H1 (cell line): ENCODE measurements at places on chromosomes 3 and 15.

- no peak for DNase-seq
- H3K4me3 ChIP-seq = no peak overlapping the region
- no peaks in the 10 kb centered on the region for H3K27me3 ChIP-seq
- no peaks in the 10 kb centered on the region for H3K4me1 ChIP-seq
- no peak overlapping the region for H3K27ac ChIP-seq
These were observed 9.0 kb downstream of the HCLS1 start for GRCh38 chr3:121651684-121652083.

DNA sequence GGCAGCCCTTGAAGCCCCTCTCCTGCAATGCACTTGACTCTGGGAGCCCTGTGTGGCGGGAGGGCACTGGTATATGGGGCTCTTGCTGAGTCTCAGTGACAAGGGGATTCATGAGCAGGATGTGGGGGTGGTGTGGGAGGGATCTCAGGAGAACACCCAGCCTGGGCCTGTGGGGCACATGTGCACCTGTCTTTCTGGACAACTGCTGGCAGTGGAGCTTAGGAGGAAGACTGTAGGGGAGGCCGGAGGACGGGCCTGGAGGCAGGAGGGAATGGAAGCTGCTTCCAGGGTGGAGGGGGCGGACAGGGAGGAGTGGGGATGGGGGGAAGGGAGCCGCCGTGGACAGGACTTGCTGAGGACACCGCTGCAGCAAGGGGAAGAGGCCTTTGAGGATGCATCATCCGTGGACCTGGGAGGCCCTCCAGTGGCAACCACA is 10.8 kb upstream of the SNRPA1 start:
- no peaks in the 10 kb centered on the region for H3K36me3 ChIP-seq
- H3K4me3 ChIP-seq = no peak overlapping the region
- no peaks in the 10 kb centered on the region for H3K27me3 ChIP-seq
- DNase-seq = peak; percentile 39
- no peaks in the 10 kb centered on the region for H3K4me1 ChIP-seq
- no peak overlapping the region for H3K27ac ChIP-seq

DNA sequence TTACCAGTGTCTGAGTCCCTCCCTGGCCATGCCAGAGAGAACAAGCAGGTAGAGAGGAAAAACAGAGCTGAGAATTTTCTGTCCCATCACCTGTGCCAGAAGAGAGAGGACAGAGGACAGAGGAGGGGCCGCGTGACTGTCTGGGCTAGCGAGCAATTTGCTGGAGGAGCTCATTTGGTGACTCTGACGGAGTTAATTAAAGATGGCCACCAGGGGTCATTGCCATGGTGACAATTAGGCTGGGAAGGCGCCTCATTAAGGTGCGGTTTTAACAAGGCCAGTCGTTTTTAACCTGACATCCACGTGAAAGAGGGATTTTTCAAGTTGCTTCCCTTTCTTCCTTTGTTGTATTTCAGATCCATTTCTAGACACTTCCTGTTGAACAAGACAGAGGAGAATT is 72.4 kb downstream of the RHCG start:
- no peak for DNase-seq
- peaks cover 12% of the 10 kb centered on the region for H3K27me3 ChIP-seq
- no peak overlapping the region for H3K4me3 ChIP-seq
- H3K27ac ChIP-seq = no peak overlapping the region
- H3K36me3 ChIP-seq = no peaks in the 10 kb centered on the region

DNA sequence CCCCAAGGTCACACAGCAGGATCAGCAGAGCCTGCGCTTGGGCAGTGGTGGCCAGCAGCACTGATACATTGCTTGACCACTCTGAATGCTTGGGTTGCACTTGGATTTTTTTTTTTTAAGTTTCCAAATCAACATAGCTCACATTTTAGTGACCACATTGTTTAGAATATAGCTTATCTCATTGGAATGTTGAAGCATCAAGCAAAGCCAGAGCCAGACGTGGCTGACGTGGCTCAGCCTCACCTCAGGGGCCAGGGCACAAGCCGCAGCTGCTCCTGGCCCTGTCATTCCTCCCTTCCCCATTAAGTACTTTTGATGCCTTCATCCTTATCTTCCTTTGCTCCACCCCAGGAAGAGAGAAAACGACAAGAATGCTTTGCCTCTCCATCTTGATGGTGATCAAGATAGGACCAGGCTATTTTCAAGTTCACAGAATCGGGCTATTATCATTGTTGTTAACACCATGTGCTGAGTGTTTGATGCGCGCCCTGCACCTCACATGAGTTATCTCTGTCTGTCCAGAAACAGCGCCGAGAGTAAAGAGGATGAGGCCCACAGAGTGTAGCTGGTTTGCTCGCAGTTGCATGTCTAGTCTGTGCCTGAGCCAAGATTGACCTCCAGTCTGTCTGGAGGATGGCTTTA is 75.8 kb downstream of the AAGAB start:
- H3K27me3 ChIP-seq = no peaks in the 10 kb centered on the region
- no peak overlapping the region for H3K4me3 ChIP-seq
- no peak for DNase-seq
- no peaks in the 10 kb centered on the region for H3K36me3 ChIP-seq
- no peak overlapping the region for H3K27ac ChIP-seq

DNA sequence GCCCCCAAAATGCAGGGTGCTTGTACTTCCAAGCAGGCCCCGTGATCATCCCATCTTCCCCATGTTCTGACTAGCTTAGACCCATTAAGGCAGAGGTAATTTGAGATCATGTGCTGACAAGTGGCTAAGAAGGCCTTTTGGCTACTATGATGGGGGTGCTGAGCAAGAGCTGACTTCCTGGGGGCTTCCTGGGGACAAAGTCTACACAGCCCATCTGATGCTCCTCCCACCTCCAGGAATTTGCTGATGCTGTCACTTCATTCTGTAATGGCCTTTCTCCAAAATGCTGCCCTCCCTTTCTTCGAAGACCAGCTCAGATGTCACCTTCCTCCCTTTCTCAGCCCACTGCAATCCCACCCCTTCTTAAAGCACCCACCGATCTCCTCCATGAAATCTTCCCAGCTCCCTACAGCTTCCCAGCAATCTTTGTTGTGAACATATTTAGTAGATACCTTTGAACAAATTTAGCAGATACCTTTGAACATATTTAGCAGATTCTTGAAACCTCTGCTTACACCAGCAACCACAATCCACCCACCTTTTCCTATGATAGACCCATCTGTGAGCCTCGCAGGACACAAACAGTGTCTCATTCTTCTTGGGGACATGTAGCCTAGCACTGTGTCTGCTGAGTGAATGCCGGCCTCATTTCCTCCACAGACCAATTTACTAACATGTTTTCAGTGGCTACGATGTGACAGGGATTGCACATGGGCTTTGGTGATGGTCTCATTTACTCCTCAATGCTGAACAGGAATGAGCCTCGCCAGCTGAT is 223.3 kb downstream of the EPHB1 start:
- H3K27ac ChIP-seq = no peak overlapping the region
- H3K36me3 ChIP-seq = no peaks in the 10 kb centered on the region
- no peak for DNase-seq

DNA sequence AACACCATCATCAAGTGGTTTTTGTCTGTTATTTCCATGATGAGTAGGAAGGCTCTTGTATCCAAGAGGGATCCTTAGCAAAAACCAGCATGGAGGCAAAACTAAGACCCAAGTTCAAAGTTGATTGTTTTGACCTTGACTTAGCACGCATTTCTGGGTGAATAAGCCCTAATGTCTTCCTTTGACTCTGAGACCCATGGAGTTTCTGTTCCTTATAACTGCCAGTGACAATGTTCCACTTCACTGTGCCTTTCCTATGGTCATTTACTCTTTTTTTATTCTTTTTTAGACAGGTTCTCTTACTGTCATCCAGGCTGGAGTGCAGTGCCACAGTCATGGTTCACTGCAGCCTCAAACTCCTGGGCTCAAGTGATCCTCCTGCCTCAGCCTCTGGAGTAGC is 118.2 kb upstream of the MRPL3 start:
- no peak overlapping the region for H3K4me3 ChIP-seq
- H3K27ac ChIP-seq = no peak overlapping the region
- H3K36me3 ChIP-seq = no peaks in the 10 kb centered on the region
- H3K4me1 ChIP-seq = peaks cover 2% of the 10 kb centered on the region; the same call in 1 of the 2 replicates
- DNase-seq = no peak

- no peaks in the 10 kb centered on the region for H3K27me3 ChIP-seq
- peak overlapping the region; percentile 37 for H3K4me3 ChIP-seq
- H3K4me1 ChIP-seq = peaks cover 2% of the 10 kb centered on the region
- peak; percentile 47 for DNase-seq
These were observed 51.2 kb downstream of the NEK11 start for GRCh38 chr3:131077904-131078303.

- H3K4me3 ChIP-seq = no peak overlapping the region
- H3K27me3 ChIP-seq = no peaks in the 10 kb centered on the region
- H3K4me1 ChIP-seq = peaks cover 7% of the 10 kb centered on the region
- no peak overlapping the region for H3K27ac ChIP-seq
- DNase-seq = no peak
These were observed 15.2 kb upstream of the PLXND1 start for GRCh38 chr3:129621626-129622225.

DNA sequence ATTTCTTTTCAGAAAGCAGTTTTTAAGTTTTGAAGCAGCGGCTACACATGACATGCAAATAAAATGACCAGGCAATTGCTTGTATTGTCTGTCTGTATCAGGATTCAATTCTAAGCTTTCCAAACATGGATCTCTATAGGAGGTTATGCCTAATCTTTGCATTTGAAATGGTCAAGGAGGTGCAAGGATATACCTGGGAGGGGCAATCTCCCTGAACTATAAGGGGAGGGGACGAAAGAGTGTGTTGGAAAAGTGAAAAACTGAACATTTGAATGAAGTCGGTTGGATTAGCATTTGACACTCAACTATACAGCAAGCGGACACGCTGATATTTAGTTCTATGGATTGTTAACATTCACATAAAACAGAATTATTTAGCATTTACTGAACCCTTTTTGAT is 11.7 kb downstream of the ROBO2 start:
- no peaks in the 10 kb centered on the region; the same call in 1 of the 2 replicates for H3K4me1 ChIP-seq
- H3K27ac ChIP-seq = no peak overlapping the region
- H3K36me3 ChIP-seq = no peaks in the 10 kb centered on the region
- H3K27me3 ChIP-seq = no peaks in the 10 kb centered on the region
- no peak for DNase-seq

GRCh38 chr15:33735637-33736247 is 232.6 kb upstream of the CHRM5 start:
- H3K4me3 ChIP-seq = no peak overlapping the region
- H3K27ac ChIP-seq = no peak overlapping the region
- H3K36me3 ChIP-seq = no peaks in the 10 kb centered on the region

GRCh38 chr3:36707623-36708409 is 56.5 kb downstream of the DCLK3 start:
- no peaks in the 10 kb centered on the region for H3K4me1 ChIP-seq
- no peak overlapping the region for H3K4me3 ChIP-seq
- no peak for DNase-seq
- no peaks in the 10 kb centered on the region for H3K27me3 ChIP-seq
- H3K27ac ChIP-seq = no peak overlapping the region

GRCh38 chr3:15284121-15284889 is 48.1 kb downstream of the SH3BP5 start:
- DNase-seq = no peak
- no peaks in the 10 kb centered on the region for H3K27me3 ChIP-seq
- H3K4me1 ChIP-seq = peaks cover 8% of the 10 kb centered on the region
- no peaks in the 10 kb centered on the region for H3K36me3 ChIP-seq
- H3K27ac ChIP-seq = no peak overlapping the region

GRCh38 chr3:59880717-59881116 is 830.9 kb upstream of the CFAP20DC start:
- H3K4me1 ChIP-seq = no peaks in the 10 kb centered on the region
- DNase-seq = no peak
- no peaks in the 10 kb centered on the region for H3K36me3 ChIP-seq

DNA sequence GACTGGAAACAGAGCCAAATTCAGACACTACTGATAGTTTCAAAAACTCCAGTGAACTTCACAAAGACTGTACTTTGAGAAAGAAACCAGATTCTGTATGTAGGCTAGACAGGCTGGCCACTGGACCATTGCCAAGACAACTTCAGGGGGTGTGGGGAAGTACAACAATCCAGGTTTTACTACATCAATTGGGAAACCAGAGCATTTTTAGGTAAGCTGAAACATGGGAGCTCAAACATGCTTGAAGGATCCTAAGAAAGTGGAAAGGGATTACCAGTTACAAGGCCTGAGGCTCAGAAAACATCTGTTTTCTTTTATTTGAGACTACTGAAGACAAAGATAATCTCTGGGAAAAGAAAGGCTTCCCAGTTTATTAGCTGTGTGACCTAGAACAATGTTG is 26.9 kb upstream of the ZNF280D start:
- H3K4me1 ChIP-seq = 0 out of 2 replicates have a peak, but pooled peaks cover 2% of the 10 kb centered on the region
- no peak overlapping the region for H3K4me3 ChIP-seq
- no peaks in the 10 kb centered on the region for H3K36me3 ChIP-seq
- no peak for DNase-seq

GRCh38 chr3:1087066-1087560 is 5.7 kb upstream of the CNTN6 start:
- H3K27ac ChIP-seq = no peak overlapping the region
- no peak overlapping the region for H3K4me3 ChIP-seq
- DNase-seq = no peak
- no peaks in the 10 kb centered on the region for H3K4me1 ChIP-seq
- no peaks in the 10 kb centered on the region for H3K36me3 ChIP-seq

DNA sequence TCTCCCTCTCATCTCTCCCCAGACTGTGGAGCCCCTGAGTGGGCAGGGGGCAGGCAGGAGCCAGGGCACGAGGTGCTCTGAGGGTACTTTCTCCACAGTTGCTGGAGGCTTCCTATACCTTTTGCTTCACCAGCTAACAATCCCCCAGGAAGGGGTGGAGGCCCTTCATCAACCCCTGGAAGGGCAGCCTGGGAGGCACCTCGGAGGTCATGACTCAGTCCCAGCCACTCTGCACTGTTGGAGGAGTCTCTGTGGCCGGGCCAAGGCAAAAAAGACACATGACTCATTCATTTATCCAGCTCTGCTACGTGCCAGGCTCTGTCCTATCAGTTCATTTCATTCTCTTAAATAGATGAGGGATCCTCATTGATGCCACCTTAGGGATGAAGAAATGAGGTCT is 15.6 kb upstream of the KY start:
- no peak overlapping the region for H3K27ac ChIP-seq
- H3K4me3 ChIP-seq = no peak overlapping the region
- peaks cover 3% of the 10 kb centered on the region for H3K4me1 ChIP-seq
- no peaks in the 10 kb centered on the region for H3K36me3 ChIP-seq
- peaks cover 2% of the 10 kb centered on the region; the same call in 1 of the 2 replicates for H3K27me3 ChIP-seq
- DNase-seq = no peak
